ENCODE measurements at places on chromosomes 7 and 10.

DNA sequence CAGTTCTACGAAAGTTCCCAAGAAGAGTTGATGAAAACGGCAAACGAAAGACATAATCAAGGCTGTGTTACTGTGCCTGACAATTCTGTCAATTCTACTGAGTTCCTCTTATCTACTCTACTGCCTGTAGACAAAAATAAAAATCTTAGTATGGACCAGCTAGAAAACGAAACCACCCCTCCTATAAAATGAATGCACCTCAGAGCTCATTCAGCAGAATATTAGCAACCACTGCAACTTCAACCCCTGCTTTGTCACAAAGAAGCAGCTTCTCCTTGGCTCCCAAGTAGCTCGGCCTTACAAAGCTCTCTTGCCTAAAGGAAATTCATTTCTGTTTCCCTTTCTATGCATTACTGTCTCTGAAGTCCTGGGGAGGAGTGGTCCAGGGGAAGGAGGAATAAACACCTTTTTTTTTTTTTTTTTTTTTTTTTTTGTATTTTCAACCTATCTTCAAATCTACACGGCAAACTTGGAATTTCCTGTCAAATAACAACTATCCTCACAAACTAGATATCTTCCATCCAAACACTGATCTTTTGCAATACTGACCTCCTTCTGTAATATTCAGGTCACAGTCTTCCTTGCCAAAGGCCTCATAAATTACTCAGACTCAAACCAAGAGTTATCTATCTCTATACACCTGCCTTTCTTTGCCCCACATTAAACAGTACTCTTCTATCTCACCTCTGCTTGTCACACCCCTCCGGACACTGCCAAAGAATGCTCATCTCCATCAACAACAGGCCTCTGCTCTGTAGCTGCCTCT, 74.3 kb downstream of the GLI3 start:
- no peak for DNase-seq

- no peak for DNase-seq
Observed at GRCh38 chr7:31151849-31152248, 99.7 kb downstream of the ADCYAP1R1 start.

GRCh38 chr7:70016044-70016770, 417.9 kb downstream of the AUTS2 start:
- DNase-seq = peak; percentile 81

DNA sequence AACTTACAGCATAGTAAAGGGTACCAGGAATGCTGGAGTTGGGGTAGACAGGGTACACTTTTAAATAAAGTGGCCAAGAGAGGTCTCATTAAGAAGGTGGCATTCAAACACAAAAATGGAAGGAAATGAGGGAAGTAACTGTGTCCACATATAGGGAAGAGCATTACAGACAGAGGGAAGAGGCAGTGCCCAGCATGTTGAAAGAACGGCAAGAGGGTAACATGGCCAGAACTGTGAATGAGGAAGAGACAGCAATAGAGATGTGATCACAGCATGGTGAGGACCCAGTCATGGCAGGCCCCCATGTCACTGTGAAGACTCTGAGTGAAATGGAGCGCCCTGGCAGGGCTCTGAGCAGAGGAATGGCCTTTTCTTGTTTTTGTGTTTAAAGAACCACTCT, 35.1 kb upstream of the ZNRF2 start:
- no peak for DNase-seq

- no peak for DNase-seq
Observed at GRCh38 chr7:144105211-144105610, 4.2 kb upstream of the OR2A2 start.

DNA sequence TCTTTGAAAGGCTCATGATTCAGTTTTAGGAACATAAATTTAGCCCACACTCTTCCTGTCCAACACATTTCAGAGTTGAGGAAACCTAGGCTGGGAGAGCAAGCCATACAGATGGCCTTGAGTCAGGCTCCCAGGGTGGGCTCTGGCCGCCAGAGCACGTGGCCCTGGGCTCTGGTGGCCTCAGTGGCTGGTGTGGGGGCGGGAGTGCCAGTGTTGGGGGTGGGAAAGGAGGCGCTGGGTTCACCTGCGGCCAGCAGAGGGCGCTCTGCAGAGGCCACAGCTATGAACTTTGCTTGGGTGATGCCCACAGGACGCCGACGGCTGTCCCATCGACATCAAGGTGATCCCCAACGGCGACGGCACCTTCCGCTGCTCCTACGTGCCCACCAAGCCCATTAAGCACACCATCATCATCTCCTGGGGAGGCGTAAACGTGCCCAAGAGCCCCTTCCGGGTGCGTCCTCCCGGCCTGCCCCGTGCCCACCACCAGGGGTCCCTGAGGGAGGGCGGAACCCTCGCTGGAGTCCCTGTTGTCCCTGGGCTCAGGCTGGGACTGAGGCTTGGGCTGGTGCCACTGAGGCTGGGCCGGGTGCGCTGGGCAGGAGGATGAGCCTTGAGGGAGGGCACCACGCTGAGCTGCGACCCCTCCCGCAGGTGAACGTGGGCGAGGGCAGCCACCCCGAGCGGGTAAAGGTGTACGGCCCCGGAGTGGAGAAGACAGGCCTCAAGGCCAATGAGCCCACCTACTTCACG, 11.9 kb downstream of the FLNC start:
- DNase-seq = no peak

GRCh38 chr7:20399521-20399920, 68.8 kb downstream of the ITGB8 start:
- DNase-seq = peak; percentile 32

- DNase-seq = peak; percentile 4
Observed at GRCh38 chr7:140877249-140877524, 47.5 kb downstream of the BRAF start.

DNA sequence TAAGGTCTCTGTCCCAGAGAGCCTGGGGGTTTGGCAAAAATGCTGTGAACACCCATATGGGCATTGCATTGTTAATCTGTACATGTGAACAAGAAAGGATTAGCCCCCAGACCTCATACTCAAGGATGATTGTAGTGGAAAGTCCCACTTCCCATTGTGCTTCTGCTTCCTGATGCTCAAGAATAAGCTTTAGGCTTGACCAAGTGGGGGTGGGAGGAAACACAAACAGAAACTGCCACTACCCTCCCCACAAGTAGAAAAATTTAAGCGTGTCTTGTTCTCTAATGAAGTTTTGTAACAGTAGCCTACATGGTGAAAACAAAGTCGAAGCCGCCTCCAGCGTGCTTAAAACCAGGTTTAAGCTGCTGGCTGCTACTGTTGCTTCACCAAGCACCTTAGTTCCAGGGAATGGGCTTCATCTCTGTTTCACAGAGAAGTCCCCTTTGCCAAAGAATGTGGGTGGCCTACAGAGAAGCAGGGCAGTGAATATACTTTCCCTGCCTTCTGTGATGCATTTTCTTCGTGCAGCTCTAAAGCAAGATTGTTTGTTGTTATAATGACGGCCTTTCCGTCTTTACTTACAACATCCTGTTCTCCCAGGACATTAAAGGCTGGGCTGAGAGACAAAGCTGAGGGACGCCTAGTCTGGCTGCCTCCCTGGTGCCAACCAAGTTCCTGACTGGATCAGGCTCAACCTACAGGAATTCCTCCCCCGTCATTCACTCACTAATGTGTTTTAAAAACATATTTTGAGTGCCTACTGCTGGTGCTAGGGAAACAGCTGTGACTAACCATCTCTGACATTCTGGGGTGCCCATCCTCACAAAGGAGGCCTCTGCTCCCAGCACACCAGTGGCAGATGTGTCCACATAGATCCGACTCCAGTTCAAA, 32.1 kb upstream of the CCSER2 start:
- DNase-seq = peak; percentile 69

- no peak for DNase-seq
Observed at GRCh38 chr10:8594711-8595110, 540.2 kb downstream of the GATA3 start.

Measured in fibroblast of the aortic adventitia (primary cell).